Effector memory CD4-positive, alpha-beta T cell (primary cell): ENCODE measurements at places on chromosomes 16 and 17.

- no peak for DNase-seq
Measured at GRCh38 chr17:80475910-80476876, at the start of gene NPTX1. Gene NPTX1 (minus strand): TSS chr17:80476607. CDS start chr17:80476446, 161 bp downstream.

GRCh38 chr17:29150161-29150560 lies 30.0 kb downstream of the MYO18A start:
- no peak for DNase-seq

GRCh38 chr17:44346064-44346844 lies 1.2 kb downstream of the GRN start:
- DNase-seq: no peak

DNA sequence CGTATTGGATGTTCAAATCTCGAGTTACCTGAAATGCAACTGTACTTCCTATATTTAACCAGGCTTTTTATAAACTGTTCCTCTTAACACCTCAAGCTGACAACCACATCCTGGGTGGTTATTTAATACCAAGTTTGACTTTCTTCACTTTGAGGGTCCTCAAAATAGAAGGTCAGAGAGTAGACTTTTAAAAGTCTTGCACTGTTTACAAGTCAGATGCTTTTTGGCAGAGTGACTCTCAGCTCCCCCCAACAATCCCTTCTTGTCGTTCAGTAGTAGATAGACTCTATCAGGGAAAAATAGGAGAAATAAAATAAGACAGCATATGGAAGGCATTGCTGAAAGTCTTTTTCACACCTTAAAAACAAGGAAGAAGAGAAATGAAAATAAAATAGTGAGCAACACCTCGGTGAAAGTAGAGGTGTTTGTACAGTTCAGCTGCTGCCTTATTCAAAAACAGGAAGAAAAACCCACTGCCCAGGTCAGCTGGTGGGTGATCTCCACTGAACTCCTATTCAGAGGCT lies 650.4 kb downstream of the WWOX start:
- no peak for DNase-seq

GRCh38 chr17:4487820-4488716 lies 10.6 kb upstream of the SPNS2 start:
- DNase-seq: no peak

- DNase-seq: no peak
Measured at GRCh38 chr17:45200701-45201100, 21.0 kb upstream of the FMNL1 start.

GRCh38 chr16:24027466-24027865 lies 191.7 kb downstream of the PRKCB start:
- DNase-seq: no peak

GRCh38 chr16:89502081-89502843 lies 5.9 kb upstream of the SPG7 start:
- DNase-seq: no peak

DNA sequence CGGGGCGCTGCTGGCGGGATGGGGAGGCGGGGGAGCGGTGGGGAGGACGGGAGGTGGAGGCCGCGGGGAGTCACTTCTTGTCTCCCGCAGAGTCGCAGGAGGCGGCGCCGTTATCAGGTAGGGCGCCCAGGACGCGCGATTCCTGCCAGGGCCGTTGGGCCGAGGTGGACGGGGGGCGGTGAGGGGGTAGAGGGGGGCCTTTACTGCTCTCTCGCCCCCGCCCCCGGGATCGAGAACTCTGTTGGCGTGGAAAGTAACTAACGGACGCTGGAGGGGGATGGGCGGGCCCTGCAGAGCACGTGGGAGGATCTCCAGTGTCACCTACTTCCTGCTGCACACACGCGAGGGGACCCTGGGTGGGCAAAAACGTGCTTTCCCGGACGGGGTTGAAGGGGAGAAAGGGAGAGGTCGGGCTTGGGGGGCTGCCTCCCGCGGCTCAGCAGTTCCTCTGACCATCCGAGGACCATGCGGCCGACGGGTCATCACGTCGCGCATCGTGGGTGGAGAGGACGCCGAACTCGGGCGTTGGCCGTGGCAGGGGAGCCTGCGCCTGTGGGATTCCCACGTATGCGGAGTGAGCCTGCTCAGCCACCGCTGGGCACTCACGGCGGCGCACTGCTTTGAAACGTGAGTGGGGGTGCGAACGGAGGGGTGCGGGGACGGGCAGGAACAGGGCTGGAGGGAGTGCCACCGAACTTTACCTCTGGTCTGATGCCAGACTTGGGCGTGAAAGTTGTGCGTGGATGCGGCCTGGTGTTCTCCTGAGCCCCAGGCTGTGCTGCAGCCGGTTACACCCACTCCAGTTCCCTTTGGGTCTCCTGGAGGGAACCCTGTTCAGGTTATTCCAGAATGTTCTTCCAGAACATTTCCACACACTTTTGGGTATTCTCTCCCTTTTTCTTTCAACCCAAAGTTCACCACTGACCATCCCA lies 569 bp downstream of the PRSS21 start:
- no peak for DNase-seq

- no peak for DNase-seq
Measured at GRCh38 chr16:9903-10665, 43.3 kb downstream of the POLR3K start.

DNA sequence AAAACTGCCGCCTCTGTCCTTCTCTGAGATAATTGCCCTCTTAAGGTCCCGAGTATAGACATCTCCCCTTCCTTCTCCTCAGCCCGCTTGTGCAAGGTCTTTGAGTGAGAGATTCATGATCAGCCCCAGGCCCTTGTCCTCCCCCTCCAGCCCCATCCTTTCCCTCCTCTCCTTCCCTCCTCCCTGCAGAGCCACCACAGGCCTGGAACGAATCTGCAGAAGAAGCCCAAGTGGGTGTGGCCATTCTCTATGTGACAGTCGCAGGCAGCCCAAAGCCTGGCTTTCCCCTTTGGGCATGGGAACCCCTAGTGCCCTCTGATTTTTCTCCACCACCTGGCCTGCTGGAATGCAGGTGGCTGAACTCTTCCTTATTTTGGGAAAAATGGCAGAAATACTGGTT lies 7.2 kb upstream of the NDRG4 start:
- no peak for DNase-seq

DNA sequence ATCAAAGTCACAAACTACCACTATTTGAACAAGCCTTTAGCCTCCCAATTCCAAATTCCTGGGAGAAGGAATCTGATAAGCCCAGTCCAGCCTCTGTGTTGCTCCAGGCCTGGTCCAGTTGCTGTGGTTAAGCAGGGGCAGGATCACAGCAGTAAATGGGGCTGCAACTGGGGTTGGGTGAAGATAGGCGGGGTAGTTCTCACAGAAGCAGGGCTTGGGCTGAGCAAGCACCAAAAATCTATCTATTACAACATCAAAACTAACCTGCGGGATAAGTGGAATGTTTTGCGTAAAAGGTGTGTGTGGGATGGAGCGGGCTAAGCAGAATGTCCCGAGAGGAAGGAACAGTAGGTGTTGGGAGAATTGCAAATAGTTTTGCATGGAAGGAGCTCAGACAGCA lies 23.0 kb upstream of the RNF135 start:
- DNase-seq: no peak

GRCh38 chr16:3542601-3543373 lies 34.4 kb downstream of the NLRC3 start:
- DNase-seq: no peak

DNA sequence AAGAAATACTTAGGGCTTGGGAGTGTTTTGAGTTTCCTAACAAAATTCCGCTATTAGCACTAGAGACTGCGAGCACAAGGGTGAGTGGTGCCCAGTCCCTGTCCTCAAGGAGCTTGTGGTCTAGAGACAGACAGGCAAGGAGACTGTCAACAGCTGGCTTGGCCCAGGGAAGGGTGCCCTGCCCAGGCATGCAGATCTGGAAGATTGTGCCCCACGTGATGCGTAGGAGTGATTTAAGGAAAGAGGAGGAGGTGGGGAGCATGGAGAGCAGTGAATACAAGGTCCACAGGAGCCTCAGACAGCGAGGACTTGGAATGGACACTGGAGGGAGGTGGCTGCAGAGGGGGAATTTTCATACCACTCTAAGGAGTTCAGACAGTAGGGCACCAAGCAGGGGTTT lies 25.0 kb downstream of the SCPEP1 start:
- DNase-seq: no peak

GRCh38 chr17:61485067-61485775 lies 33.0 kb downstream of the TBX4 start:
- no peak for DNase-seq

- no peak for DNase-seq
Measured at GRCh38 chr16:78838276-78838675, 738.8 kb downstream of the WWOX start.

DNA sequence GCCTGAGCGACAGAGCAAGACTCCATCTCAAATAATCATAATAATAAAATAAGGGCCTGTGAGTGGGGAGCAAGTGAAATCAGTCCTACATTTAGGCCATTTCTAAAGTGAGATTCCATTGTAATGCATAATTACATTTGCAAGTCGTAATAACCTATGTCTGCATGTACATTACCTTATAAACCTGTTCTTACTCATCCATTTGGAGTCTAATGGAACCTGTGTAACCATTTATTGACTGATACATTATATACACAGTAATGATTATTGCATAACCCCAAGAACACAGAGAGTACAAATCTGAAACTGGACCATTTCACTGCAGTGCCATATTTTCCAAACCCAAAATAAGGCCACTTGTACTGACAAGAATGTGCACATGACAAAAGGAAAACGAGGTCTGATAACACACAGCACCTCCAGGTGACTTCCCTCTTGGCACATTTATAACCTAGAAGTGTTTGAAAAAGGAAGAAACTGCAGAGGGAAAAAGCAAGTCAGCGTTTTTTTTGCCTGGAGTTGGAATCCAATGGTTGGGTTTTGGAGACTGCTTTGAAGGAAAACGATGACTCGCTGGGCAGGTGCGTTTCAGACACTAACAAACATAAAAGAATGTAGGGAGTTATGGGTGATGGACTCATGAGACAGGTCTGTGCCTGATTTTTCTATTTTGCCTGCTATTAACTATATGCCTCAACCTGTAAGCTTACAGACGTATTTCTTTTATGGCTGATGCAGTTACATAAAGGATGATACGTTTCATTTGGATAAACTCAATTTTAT lies 63.6 kb upstream of the KIFC3 start:
- DNase-seq: no peak

- DNase-seq: no peak
Measured at GRCh38 chr16:6976716-6977115, 355.9 kb upstream of the RBFOX1 start.

- DNase-seq: no peak
Measured at GRCh38 chr17:57408071-57408811, 151.9 kb downstream of the MSI2 start.

GRCh38 chr16:52099382-52099781 lies 447.6 kb downstream of the TOX3 start:
- no peak for DNase-seq

GRCh38 chr17:35345926-35346771 lies 27.3 kb downstream of the SLFN11 start:
- DNase-seq: peak; percentile 17

DNA sequence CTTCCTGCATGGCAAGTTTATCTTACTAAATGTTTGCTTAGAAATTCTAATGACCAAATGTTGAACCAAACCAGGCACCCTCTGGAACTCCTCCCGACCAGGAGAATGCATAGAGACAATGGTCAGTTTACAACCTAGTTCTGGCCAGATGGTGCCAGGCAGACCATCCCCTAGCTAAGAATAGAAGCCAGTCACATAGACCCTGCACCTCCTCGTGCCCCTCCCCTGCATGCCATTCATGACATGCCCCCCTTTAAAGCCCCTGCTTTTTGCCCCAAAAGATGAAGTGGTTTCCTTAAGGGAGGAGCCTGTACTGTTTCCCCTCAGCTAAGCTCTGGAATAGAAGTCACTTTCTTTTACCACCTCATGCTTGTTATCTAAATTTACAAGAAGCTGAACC lies 6.6 kb upstream of the CPHXL start:
- DNase-seq: no peak

- DNase-seq: no peak
Measured at GRCh38 chr17:45374501-45374900, 57.7 kb upstream of the MAP3K14 start.

DNA sequence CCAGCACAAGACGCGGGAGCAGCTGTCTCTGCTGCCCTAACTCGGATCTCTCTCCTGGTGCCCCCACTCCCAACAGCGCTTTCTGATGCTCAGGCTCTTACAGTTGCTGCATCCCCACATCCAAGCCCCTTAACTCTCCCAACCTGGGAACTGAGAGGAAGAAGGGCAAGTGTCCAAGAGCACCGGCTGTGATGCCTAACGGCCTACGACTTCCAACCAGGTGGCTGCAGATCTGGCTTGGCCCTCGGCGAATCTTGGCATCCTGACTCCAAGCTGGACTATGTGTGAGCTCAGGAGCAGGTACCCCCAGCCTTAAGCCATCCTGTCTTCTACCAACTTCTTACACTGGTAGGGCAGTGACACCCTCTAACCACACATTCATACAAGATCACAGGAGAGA lies 38.3 kb upstream of the RCVRN start:
- no peak for DNase-seq

- DNase-seq: peak; percentile 27
Measured at GRCh38 chr16:3431779-3432219, 11.5 kb downstream of the ZNF597 start.

- peak; percentile 39 for DNase-seq
Measured at GRCh38 chr17:78925234-78925633, at the start of gene TIMP2. Gene TIMP2 (minus strand): TSS chr17:78925387. CDS start chr17:78925088, 299 bp downstream.

DNA sequence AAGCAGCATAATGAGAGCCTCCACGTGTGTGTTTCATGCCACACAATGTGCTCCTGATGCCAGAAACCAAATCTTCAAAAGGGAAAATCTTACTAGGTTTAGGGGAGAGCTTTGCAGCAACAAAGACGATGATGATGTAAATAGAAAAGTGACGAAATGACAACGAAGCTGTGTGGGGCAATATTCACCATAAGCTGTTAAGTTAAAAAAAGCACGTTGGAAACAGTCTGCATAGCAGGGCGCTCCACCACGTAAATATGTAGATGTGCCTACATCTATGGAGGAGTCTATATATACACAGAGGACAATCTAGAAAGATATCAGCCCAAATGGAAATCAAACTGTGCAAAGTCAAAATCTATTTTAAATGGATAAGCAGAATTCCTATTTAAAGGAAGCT lies 61.0 kb downstream of the RPH3AL start:
- DNase-seq: no peak

GRCh38 chr17:66416207-66416940 lies 114.0 kb downstream of the PRKCA start:
- no peak for DNase-seq

- DNase-seq: peak; percentile 34
Measured at GRCh38 chr17:488993-489757, 136.6 kb upstream of the RPH3AL start.
